ENCODE measurements at places on chromosomes 13 and 19.

GRCh38 chr13:23684647-23685046 is 114.4 kb downstream of the TNFRSF19 start:
- no peak for DNase-seq

GRCh38 chr13:37747071-37747612 is 122.4 kb downstream of the TRPC4 start:
- DNase-seq = no peak

- no peak for DNase-seq
Observed at GRCh38 chr13:110352735-110353134, 45.7 kb downstream of the COL4A2 start.

GRCh38 chr19:31334849-31335624 is 14.2 kb downstream of the TSHZ3 start:
- no peak for DNase-seq

DNA sequence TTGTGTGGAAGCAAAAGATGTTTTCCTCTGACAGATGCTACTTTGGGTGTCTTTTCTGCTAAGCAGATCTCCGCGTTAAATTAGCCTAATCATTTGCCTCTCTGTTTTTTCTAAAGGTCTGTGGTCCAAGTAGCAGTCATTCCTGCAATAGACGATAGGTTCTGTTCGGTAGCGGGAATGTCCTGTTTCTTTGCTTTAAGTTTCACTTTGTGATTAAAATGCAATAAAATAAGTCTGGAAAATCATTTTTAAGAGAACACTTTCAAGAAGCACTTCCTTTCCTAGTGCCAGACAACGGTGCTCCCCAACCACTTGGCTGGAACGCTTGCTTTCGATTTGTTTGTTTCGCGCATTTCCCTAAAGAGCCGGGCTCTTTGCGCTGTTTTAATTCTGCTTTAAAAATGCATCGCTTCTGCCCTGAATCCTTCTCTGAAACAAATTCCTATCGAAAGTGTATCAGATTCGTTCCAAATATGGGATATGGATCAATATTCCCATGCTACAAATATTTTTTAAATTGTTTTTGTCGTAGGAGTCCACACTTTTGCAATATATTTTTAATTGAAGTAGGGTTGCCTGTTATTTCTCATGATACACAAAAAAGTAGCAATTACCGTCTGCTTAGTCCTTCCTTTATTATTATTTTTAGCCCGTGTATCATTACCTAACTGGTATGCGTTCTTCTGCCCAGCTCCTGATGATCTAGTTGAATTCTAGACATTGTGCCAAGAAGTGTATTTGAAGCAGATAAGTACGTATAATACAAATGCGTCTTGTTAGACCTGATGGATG is 14.2 kb downstream of the ZIC2 start:
- DNase-seq = no peak

GRCh38 chr13:72700509-72700908 is 26.9 kb downstream of the MZT1 start:
- DNase-seq = no peak

All from cortex of kidney (tissue), 1 donor.